ENCODE measurements at places on chromosomes 6 and 20.

DNA sequence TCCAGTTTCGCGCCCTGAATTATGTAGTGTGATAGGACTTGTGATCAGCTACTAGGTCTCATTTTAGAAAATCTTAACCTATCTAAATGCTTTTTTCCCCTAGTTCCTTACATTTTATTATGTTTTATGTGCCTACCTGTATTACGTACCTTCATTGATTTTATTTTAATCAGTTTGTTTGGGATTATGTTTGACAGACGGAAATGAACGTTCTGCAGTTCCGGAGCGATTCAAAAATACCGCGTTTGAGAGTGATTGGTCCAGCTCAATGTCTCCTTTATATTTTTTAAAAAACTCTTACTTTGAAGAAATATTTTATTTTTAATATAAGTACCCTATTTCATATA is 114.3 kb upstream of the BTN3A2 start:
- no peak for DNase-seq

DNA sequence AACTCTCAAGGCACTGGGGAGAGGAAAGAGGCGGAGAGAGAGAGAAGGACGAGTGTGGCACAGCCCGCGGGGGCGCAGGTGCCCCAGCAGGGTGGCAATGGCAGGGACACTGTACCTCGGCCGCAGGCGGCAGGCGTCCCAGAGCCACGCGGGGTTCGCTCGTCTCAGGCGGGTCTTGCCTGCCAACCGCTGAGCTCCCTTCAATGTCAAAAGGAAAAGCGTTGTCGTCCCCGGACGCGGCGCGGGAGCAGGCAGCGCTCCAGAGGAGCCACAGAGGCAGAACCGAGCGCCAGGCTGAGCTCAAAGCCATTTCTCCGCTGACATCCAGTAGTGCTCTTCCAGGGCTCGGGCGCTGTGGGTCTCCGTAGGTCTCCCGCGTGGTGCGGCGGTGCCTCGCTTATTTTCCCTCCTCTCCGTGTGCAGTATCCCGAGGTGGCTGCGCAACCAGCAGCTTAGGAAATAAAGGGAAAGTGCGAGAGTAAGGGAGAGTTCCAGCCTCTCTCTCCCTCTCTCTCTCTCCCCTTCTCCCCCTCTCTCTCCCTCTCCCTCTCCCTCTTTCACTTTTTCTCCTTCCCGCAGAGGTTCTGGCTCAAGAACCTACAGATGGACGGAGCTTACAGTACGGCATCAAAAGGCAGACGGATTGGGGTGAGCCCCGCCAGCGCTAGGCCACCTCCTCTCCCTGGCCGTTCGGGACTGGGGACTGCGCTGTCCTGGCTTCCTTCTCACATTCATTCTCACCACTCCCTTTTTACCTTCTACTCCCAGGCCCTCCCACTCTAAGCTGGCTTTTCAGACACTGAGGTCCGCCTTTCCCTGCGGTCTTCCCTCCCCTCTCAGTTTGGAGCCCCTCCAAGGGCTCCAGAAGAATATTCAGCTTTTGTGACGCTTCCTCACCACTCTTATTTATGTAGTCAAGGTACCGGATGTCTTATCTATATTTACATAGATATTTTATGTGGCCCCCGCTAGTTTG is at the start of gene LAMA4:
TSS of gene LAMA4 (minus strand) at position 727 of the 976 bp plus-strand sequence. CDS start at position 310, 417 bp downstream.
- no peak for DNase-seq

- DNase-seq = no peak
These were observed 44.2 kb upstream of the MAP3K7 start for GRCh38 chr6:90631046-90631445.

- no peak for DNase-seq
These were observed 284.7 kb upstream of the TAB2 start for GRCh38 chr6:149032599-149033405.

- DNase-seq = no peak
These were observed 1343.4 kb downstream of the GRIK2 start for GRCh38 chr6:102736941-102737368.

GRCh38 chr20:43185901-43186300 is 3.8 kb downstream of the PTPRT start:
- no peak for DNase-seq

GRCh38 chr6:31405996-31406395 is 2.6 kb downstream of the MICA start:
- no peak for DNase-seq

DNA sequence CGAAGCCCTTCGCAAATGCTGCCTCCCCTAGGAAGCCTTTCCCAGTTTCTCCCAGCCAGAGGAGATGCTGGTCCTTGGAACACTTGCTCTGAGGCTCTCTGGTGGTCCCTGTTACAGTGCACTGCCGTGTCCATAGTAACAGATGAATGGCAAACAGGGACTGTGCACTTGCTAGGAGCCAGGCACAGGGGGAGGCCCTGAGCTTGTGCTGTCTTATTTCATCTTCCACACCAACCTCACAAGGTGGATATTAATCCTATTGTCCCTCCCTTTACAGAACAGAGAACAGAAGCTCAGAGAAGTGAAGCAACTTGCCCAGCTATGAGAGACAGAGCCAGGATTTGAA is 19.0 kb downstream of the SRC start:
- DNase-seq = no peak

DNA sequence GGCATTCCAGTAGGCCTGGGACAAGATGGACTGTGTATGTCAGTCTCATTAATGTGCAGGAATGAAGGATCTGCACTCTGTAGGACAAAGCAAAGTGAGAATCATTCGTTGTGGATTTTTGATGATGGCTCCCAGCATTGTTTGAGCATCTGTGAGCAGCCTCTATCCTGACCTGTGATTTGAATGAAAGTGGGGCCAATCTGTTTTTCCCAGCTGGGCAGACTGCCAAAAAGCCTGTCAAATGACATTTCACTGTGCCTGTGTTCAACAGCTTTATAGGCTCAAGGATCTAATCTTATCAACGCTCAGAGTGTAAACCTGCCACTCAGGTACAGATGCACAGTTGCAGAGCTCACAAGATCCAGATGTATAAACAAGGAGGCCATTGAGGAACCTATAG is 86.7 kb upstream of the SYNDIG1 start:
- no peak for DNase-seq

DNA sequence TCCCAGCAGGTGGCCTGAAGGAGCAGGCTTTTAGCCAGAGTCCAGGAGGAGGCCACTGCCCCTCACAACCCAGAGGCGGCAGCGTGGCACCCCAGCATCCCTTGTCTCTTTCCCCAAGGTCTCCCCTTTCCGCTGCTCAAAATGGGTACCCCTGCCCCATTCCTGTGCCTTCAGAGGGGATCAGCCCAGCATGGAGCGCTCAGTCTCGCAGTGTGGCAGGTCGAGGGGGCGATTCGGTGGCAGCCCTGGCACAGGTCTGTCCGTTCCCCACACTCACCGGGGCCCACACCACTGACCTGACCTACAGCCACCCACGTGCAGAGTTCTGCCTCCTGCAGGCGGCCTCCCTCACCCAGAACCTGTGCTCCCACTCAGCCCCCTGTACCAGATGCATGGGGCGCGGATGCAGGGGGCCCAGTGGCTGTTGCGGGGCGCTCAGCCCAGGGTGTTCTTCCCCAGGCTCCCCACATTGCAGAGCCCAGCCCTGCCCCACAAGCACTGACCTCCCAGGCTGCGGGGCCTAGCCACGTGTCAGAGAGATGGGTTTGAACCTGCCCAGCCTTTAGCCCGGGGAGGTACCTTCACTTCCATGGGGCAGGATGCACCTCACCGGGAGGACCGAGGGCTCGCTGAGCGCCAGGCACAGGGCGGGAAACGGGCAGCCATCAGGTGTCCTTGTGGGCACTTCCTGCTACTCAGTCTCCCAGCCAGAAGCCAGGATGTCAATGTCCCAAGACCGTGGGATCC is 41.8 kb downstream of the DSTN start:
- DNase-seq = no peak

DNA sequence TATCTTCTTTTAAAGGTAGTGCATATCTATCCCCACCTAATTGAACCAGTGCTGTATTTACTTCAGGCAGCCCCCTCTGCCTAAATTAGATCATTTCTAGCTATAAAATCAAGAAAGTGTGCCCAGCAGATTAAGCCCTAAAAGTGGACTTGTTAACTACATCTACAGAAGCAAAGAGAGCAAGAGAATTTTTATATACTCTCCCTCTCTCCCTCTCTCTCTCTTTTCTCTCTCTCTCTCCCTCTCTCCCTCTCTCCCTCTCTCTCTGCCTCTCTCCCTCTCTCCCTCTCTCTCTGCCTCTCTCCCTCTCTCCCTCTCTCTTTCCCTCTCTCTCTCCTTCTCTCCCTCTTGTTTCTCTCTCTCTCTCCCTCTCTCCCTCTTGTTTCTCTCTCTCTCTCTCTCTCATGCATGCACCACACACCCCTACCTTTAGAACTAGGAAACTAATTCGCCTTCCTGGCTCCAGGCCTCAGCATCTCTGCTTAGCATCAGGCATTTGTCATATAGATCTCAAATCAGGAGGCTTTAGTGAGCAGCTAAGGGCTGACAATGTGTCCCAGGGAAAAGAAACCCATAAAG is 71.4 kb downstream of the FOXA2 start:
- DNase-seq = no peak

DNA sequence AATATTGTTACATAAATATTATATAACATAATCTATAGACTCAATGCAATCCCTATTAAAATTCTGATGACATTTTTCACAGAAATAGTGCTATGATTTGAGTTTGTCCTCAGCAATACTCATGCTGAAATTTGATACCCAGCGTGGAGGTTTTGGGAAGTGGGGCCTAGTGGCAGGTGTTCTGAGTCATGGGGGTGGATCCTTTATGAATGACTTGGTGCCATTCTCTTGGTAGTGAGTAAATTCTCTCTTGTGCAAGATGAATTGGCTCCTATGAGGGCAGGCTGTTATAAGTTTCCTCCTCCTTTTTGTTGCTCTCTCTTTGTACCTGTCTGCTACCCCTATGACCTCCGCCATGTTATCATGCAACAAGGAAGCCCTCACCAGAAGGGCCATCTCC is 65.8 kb downstream of the SHPRH start:
- no peak for DNase-seq

GRCh38 chr6:109081026-109081425 is 13.6 kb downstream of the SESN1 start:
- no peak for DNase-seq

DNA sequence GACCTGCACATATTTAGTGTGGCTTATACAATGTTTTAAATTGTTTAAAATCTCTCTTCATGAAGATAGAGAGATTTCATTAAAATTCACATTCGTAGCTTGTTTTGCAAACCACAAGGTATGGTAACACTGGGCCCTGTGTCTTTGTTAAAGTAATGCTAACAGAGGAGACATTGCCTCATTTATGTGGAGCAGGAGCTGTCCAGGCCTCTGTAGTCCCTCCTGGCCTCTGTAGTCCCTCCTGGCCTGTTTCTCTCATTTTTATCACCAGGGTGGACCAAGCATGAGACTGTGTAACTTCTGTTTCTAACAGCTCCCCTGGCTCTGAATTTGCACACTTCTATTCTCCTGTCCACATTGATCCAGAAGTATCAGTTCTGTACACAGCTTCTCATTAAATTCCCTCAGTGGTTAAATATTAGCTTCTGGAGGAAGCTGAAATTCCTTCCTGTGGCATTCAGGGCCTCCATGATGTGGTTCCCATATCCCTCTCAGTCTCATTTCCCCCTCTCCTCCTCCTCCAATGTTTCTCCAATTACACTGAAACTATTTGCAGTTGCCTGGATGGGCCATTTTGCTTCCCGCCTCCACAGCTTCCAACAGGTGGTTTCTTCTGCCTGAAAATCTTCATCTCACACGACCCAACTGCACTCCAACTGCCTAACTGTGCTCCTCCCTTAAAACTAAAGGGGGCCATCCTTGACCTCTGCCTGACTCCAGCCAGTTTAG is 340.4 kb downstream of the SYNE1 start:
- no peak for DNase-seq

- peak; percentile 52 for DNase-seq
These were observed 170.2 kb downstream of the NFATC2 start for GRCh38 chr20:51372176-51372803.

Data from iPS DF 19.7 (cell line).